GM10248 (cell line): ENCODE measurements at places on chromosomes 1 and 21.

- no peak for DNase-seq
These were observed 12.8 kb upstream of the E2F2 start for GRCh38 chr1:23543707-23544443.

- no peak for DNase-seq
These were observed 121.8 kb downstream of the SYF2 start for GRCh38 chr1:25110485-25110884.

DNA sequence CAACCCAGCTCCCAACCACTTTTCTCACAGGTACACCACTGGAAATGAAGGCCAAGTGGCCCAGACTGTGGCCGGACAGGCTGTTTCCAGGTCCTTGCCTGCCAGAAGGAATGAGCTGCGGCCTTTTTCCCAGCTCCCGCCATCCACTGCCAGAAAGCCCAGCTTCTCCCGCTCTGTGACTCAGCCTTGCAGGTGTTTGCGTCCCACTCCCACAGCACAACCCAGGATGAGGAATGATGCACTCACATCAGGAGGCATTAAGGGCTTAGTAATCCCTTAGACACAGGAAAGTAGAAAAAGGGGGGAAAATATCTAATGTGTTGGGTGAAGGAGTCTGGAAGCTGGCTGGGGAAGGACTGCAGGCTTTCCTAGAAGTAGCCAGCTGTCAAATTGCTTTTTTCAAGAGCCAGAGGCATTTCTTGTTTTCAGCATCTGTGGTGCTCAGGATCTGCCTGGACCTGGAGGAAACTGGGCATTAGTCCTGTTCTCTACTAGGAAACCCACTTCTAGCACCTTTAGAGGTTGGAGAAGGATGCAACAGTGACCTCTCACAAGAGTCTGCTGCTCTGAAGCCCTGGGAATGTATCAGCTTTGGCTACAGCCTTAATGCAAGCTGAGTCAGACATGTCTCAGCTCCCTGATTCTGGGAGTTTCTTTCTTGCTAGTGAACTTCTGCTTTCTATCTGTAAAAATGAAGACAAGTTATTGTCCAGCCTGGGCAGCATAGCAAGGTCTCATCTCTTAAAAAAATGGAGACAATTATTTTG is 13.2 kb upstream of the MAP1LC3C start:
- no peak for DNase-seq

- DNase-seq = no peak
These were observed 3.8 kb downstream of the LMX1A start for GRCh38 chr1:165352442-165353293.

DNA sequence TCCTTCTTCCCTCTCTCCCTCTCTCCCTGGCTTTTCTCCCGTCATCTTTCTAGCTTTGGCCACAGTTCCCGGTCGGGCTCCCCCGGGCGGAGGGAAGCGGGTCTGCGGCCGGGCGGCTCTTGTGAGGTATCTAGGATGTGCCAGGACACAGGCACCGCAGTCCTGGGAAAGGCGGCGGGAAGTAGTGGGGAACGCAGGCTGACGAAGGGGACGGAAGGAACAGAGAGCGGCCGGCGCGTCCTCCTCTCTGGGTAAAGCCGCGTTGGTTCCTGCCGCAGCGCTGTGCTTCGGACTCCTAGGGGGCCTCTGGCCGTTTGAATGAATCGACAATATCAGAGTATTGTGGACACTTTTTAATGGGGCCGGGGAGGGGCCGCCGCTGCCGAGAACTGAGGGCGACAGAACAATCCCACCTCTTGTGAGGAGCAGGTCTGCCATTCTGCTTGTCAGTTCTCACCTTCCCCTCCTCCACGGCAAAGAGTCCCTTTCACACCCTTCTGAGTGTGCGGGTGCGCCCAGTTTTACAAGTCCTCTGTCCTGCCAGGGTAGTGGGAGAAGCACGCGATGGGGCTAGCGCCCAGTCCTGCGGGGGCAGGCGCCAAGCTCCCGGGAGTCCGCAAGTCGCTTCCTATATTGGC is 1.2 kb upstream of the LHX9 start:
- DNase-seq = no peak

GRCh38 chr1:198909973-198910372 is 271.1 kb downstream of the PTPRC start:
- DNase-seq = no peak

GRCh38 chr21:17602874-17603273 is 9.8 kb downstream of the BTG3 start:
- no peak for DNase-seq

GRCh38 chr1:44235808-44236207 is 22.5 kb downstream of the DMAP1 start:
- no peak for DNase-seq

DNA sequence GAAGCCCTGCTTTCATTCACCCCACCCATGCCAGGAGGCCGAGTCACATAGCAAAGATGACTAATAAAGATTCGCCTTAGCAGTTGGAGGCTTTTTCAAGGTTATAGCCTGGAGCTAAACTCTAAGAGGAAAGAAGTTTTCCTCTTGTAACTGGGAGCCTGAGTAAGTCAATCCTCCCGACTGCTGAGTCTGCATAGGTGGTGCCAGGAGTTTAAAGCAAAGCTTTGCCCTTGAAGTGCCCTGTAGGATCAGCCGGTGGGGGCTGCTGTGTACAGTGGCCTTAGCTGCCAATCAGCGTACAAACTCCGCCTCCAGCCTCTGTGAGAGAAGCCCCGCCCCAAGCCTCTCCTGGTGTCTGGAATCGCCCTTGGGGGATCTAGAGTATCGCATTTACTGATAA is 147.5 kb upstream of the SPATA6 start:
- no peak for DNase-seq

DNA sequence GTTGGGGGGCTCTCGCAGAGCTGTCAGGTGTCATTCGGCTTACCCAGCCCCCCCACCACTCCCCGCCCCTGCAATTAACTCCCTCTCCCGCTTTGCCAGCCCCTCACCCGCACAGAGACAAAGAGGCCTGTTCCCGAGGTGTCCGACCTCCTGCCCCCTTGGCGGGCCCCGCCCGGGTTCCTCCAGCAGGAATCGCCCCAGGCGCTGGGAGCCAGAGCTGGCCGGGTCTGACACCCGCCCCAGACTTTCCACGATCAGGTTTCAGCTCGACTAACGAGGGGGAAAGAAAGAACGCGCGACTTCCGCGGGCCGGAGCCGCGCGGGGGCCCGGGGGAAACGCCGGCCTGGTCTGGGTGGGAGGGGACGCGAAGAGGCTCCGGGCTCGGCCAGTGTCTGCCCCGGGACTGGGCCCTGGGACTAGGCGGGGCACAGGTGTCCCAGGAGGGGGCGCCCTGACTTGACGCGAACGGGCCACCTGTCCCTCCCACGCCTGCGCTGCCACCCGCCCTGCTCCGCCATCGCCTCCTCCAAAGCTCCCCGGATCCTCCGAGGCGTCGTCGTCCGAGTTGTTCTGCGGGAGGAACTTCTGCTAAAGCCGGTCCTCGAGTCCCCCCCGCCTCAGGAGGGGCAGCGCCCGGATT is 36.4 kb upstream of the HHAT start:
- peak; percentile 64 for DNase-seq

DNA sequence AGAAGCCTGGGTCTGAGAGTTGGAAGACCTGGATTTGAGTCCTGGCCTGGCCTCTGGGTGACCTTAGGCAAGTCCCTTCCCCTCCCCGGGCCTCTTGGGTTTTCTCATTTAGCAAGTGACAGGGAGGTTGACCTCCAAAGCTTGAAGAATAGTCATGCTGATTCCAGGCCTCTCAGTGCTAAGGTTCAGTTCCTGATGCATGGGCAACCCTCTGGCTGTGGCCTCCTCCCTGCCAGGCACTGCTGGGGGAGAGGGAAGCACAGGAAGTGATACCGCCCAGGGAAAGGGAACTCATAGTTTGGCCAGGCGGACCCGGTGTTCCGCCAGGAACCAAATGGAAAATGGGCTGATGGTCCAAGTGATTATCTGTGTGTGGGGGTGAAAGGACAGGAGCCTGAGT is 23.6 kb upstream of the WASF2 start:
- DNase-seq = no peak

DNA sequence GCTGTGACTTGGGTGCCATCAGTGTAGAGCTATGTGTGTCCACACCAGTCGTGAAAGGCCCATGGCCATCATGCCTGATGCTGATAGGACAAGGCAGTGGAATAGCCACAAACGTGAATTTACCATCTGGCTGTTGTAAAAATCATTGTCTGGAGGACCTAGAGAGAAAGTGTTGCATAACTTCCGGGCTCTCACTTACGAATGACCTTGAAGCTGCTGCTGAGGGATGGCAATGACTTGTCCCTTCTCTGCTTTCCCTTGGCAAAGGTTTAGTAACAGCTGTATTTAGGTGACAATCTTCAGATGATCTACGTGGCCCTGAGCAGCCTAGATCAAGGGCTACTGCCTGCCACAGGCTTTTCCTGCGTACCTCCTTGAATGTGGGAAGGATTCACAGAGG is 5.8 kb downstream of the ATP1B1 start:
- no peak for DNase-seq

GRCh38 chr1:164423136-164423535 is 135.8 kb upstream of the PBX1 start:
- no peak for DNase-seq

DNA sequence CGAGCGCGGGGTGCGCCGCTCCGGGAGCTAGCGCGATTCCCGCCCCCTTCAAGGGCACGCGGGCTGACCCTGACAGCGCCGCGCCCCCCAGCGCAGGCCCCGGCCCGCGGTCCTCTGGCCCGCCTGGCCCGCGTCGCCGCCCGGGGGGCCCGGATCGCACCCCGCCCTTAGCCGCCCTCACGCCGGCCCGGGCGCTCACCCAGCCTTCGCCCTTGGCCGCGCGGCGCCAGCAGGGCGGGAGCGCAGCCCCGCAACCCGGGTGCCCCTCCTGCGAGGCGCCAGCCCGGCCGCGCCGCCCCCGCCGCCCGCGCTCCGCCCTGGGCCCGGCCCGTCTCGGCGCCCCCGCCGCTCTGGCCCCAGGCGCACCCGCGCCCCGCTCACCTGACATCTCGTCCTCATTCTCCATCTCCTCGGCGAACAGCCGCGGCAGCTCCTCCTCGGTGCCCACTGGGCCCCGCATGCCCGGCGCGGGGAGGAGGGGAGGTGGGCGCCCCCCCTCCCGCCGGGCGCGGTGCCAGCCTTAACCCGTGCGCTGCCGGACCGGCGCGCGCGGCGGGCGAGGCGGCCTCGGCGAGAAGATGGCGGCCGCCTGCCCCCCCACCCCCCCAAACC is 451 bp downstream of the CHD5 start:
- DNase-seq = no peak

GRCh38 chr1:2029561-2029960 is 10.4 kb downstream of the GABRD start:
- no peak for DNase-seq

- no peak for DNase-seq
These were observed 10.6 kb upstream of the KCNN3 start for GRCh38 chr1:154880671-154881070.

DNA sequence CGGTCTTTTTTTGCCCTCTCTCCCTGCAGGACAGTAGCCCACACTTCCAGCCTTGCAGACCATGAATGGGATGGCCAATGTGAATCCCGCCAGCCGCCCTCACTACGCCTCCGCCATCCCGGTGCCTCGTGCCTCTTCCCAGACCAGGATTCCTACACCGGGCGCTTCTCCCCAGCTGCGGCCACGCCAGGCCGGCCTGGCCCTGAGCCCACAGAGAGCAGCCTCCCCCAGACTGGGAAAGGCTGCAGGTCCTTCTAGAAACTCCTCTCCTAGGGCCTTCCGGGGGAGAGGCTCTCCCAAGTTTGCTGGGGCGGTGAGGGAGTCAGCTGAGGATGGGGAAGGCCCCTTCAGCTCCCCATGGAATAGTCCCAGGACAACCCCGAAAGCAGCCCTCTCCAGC is 83.9 kb downstream of the NAV1 start:
- no peak for DNase-seq

DNA sequence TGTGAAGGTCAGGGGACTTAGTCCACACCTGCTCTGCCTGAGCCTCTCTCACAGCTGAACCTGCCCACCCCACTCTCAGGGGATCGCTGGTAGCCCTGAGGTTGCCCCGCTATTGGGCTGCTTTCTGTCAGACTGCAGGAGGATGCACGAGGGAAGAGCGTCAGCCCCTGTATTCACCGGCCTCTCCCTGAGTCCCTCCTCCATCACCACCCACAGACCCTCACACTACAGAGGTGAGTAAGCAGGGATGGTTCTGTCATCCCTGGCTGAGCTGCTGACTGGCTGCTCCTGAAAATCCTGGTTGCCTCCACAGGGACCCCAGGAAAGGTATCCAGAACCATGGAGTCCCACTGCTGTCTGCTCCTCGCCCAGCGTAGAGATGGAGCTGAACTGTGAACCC is 118.7 kb downstream of the SYT2 start:
- DNase-seq = no peak

GRCh38 chr1:44970317-44970716 is 16.1 kb downstream of the EIF2B3 start:
- no peak for DNase-seq

DNA sequence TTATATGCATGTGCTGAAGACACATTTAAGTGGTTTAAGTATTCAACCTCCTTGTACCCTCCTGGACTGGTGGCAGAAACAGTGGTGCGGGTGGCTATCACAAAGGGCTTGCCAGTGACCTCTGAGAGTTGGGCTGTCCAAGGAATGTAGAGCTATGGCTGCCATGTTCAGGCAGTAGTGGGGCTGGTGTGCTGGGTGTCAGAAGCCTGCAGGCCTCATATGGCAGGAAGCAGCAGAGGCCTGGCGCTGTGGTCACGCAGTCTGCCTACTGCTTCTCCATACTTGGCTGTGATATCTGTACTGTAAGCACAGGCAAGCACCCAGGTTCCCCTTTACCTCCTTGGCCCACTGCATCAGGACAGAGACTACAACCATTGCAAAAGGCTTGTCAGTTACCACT is 870.0 kb downstream of the LRRIQ3 start:
- peak; percentile 3 for DNase-seq

GRCh38 chr1:109548321-109549267 is at the start of gene GNAI3:
GNAI3 (plus strand) TSS chr1:109548615; CDS start chr1:109548721, 106 bp downstream.
- peak; percentile 95 for DNase-seq
